Stimulated activated CD8-positive, alpha-beta memory T cell treated with anti-CD3 and anti-CD28 coated beads, Interleukin-7, amount 100 ng/mL, for 48 hours (primary cell): ENCODE measurements at places on chromosomes 12 and 14.

GRCh38 chr14:104845033-104845666 lies 19.9 kb upstream of the CEP170B start:
- no peak for DNase-seq

DNA sequence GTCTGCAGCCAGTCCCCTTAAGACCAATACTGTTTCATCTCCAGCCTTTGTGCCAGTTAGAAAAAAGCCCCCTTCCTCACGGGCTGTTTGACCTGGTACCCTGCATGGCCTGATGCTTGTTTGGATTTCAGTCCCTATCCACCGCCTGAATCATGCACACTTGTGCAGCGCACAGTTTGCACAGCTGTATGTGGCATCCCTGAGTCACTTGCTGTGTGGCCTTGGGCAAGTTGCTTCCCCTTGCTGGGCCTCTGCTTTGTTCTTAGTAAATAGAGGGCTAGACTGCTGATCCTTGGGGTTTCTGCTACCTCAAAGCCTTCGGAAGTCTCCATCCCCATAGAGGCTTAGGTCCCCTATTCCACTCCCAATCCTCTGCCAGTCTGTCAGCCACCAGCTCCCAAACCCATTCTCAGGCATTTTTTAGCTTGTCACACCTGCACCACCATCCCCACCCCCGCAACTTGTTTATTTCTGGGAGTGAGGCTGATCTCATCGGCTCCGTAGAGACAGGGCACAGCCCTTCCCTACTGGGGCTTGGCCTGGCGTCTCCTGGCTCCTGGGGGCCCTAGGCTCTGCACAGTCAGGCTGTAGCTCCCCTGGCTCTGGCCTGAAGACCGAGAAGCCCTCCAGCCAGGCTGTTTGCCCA lies 8.8 kb downstream of the KRT80 start:
- DNase-seq = no peak

DNA sequence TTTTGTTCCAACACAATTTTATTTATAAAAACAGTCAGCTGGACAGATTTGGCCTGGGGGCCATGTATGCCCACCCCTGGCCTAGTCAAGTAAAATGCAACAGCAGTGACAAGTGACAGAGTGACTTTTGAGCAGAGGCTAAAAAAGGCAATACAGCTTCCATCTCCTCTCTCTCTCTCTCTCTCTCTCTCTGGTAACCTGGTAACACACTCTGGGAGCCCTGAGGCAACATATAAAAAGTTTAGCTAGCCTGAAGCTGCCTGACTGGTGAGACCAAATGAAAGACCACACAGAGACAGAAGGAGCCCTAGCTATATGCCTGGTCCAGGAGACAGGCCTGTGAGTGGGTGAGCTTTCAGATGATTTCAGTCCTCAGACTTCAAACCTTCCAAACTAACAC lies 105.4 kb downstream of the DENND5B start:
- no peak for DNase-seq

DNA sequence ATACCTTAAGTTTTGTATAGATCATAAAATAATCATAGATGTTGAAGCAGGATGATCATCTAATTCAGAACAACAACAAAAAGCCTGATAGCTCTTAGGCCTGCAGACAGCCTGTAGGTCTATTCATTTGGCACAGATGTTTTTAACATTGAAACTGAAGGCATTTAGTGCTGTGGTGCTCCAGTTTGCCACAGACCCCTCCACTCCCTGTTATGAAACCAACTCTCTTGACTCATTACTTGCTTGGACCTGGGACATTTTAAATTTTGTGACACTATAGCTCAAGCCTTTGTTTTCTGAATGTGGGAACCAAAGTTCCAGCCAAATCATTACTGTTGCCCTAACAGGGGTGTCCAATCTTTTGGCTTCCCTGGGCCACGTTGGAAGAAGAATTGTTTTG lies 9.1 kb downstream of the PRKCH start:
- no peak for DNase-seq

DNA sequence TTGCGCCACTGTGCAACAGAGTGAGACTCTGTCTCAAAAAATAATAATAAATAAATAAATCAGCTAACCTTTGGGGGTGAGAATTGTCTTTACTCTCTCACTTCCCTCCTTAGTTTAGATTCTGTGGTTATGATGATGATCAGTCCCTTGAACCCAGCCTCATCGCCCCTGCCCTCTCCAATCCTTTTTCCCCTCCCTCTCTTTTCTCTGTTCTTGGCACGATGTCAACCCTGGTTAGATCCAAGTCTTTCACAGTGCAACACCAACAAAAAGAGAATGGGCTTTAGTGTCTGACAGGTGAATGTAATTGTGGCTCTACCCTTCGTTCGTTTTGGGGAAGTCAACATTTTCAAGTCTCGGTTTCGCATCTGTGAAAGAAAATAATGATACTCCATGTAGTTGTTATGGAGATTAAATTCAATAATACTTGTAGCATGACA lies 59.0 kb downstream of the NTN4 start:
- no peak for DNase-seq

- no peak for DNase-seq
Observed at GRCh38 chr14:102210421-102211042, 70.8 kb downstream of the WDR20 start.

GRCh38 chr14:22791301-22791700 lies 23.9 kb downstream of the SLC7A7 start:
- no peak for DNase-seq

DNA sequence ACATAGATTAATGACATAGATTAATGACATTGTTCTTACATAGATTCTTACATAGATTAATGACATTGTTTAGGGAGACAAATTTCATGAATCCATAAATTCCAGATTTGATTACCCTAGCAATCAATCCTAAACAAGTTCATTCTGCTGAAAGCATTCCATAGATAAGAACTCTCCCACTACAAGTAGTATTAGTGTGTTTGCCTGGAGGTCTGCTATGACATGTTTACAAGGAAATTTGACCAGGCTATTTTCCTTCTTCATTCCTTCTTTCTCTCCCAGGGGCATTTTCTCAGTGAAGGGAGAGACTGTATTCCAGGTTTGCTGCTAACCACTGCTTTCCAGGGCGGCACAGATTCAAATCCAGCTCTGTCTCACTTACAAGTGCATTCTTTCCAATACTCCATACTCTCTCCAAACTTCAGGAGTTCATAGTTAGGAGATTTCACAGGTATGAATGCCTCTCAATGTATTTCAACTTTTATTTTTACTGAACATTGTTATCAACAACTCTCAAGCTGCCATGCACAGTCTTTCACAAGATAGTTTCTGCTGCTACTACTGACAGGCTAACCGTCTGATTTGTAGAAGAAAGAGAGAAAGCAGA lies 134.5 kb downstream of the SLC38A1 start:
- no peak for DNase-seq
